ENCODE measurements at places on chromosomes 11 and 22.
A peak's percentile ranks its signal among the peaks of the same experiment; 100 is the strongest.

- no peak for DNase-seq
Measured at GRCh38 chr11:70485326-70486025, 87.1 kb downstream of the CTTN start.

DNA sequence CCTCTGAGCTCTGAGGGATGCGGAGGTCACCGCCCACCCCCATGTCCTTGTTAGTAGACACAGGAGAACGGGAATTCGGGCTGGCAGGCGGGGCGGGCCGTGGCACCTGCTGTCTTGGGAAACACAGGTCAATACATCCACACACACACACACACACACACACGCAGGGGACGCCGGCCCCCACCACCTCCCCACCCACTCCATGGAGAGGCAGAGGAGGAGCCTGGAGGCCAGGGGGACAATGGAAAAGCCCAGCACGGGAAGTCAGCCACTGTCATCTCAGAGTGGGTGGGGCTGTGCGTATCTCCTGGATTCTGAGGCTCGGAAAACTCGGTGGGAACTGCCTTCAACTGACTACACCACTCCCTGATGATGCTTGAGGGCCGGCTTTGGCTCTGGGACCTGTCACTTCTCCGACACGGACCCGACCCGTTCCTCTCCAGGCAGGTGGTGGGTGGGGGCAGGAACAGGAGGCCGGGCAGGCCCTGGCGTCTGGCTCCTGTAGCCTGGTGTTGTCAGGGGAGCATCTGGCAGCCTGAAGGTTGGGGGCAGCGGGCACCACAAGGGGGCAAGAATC is 18.5 kb upstream of the TMEM184B start:
- DNase-seq = no peak

- DNase-seq = no peak
Measured at GRCh38 chr11:102004220-102004619, 43.0 kb upstream of the CFAP300 start.

DNA sequence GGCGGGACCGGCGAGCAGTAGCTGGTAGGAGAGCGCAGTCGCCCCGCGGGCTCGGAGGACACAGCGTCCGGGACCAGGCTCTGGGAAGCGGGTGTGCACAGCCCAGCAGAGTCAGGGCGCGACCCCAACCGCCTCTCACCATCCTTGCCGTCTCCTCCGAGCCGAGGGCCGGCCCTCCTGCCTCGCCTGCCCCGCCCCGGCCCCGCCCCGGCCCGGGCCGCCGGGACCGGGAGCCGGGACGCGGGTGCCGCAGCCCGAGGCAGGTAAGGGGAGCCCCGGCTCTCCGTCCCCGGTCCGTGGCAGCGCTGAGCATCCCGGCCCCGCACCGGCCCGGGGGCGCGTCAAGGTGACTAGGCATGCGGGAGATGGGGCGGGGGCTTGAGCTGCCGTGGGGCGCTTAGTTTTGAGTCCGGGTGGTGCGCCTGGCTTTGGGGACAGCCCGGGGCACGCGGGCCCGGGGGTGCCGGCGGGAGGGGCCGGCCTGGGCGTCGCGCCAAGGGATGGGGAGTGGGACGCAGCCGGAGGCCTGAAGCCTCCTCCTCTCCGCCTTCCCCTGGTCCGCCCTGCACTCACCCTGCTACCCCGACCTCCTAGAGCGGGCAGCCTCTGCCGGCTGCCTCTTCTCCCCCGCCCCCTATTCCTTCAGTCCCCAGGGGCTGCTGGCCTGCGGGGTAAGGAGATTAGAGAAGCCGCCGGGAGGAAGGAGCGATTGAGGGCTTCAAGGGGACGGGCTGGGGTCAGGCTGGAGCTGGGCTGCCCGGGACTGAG is at the start of gene ABCG4:
ABCG4 (plus strand) TSS at position 35 of the 768 bp plus-strand sequence. CDS start 914 bp downstream, outside the sequence.
- DNase-seq = no peak

DNA sequence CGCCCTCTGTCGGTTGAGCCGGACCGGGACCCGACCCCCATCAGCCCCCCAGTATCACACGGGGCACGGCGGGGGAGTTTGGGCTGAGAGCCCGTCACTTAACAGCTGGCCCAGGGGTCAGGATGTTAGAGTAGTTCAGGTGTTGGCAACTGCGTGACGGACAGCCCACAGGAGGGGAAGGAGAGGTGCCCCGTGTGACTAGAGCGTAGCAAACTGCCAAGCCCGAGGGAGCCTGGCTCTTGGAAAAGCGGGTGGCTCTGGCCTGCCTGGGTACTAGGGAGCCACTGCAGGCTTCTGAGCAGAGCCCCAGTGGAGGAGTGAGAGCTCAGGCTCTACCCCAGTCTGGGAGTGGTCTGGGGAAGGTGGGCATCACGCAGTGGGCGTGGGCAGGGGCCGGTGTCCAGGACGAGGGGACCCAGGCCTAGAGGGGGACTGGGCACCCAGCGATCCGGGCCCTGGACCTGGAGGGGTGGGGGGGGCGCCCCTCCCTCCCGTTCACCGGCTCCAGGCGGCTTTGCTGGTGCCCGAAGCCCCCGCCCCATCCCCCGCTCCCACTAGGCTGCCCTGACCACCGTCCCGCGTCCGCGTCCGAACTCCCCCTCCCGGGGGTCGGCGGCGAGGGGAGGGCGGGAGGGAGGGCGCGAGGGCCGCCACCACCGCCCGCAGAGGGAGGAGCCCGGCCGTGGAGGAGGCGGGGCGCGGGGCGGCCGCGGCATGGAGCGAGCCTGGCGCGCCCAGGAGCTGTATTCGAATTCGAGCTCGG is 24.4 kb downstream of the SHANK3 start:
- no peak for DNase-seq

GRCh38 chr11:119747868-119748660 is 19.1 kb upstream of the NECTIN1 start:
- peak; percentile 47 for DNase-seq

- no peak for DNase-seq
Measured at GRCh38 chr11:80349997-80350396, 909.2 kb upstream of the TENM4 start.

- DNase-seq = no peak
Measured at GRCh38 chr11:12841946-12842630, 167.0 kb upstream of the RASSF10 start.

DNA sequence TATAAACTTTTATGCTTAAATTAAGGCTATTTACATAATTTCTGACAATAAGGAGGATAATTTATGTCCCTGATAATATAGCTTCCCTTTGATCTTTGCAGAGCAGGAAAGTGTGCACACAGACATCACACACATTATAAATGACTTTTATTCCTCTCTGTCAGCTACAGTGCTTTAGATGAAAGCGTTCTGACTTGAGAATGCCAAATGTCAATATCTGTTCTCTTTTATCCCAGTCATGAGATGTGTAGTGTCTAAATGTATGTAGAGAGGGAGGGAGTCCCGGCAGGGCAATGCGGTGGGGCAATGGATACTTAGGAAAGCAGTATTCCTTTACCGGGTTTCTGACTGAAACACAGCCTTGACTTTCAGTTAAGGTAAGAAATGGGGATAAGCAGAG is 225.4 kb upstream of the CHORDC1 start:
- no peak for DNase-seq

DNA sequence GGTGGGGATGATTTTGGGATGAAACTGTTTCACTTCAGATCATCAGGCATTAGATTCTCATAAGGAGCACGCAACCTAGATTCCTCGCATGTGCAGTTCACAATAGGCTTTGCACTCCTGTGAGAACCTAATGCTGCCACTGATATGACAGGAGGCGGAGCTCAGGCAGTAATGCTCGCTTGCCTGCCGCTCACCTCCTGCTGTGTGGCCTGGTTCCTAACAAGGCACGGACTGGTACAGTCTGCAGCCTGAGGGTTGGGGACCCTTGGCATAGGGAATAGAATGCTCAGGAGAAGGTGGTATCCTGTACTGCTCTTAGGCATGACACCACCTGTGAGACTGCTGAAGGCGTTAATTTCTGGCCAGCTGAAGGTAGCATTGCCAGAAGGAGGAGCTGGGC is 47.0 kb downstream of the STIM1 start:
- DNase-seq = no peak

DNA sequence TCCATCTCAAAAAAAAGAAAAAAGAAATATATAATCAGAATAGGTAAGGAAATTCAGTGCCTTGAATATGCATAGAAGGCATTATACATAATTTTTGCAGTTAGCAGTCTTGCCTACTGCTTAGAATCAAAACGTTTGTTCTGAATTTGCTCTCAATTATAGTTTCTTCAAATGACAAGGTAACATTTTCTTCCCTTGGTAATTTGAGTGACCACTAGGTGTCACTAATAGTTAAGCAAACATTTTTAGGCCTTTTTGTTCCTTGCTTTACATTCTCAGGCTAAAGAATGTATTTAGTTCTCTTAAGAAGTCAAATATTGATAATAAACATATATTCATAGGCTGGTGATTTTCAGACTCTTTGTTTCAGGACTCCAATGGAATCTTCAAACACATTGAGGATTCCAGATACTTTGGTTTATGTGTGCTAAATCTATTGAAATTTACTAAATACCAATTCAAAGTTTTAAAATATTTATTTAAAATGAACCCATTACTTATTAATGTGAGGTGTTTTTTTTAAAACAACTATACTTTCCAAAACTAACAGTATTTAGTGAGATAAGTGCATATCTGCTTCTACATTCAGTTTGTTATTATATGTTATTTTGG is 55.0 kb upstream of the DEPDC7 start:
- DNase-seq = no peak

DNA sequence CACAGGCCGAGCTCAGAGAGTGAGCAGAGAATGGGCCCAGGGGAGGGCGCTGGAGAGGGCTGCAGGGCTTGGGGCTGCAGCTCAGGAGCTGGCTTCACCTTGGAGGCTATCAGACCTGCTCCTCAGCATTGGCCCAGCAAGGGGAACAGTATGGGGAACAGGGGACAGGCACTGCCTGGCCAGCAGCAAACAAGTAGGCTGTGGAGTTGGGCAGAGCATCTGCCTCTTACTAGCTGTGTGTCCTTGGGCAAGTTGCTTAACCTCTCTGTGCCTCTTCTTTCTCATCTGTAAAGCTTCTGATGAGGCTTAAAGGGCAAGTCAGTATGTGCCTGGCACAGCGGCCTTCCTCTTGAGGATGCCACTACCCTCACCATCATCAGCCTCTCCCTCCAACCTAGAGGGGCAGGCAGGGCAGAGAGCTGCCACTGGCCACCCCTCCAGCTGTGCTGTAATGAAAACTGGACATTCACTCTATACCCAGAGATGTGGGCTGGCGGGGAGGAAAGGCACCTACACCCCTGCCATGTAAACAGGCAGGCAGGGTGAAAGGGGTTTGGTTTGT is 7.5 kb upstream of the CDKN1C start:
- DNase-seq = peak; percentile 12

DNA sequence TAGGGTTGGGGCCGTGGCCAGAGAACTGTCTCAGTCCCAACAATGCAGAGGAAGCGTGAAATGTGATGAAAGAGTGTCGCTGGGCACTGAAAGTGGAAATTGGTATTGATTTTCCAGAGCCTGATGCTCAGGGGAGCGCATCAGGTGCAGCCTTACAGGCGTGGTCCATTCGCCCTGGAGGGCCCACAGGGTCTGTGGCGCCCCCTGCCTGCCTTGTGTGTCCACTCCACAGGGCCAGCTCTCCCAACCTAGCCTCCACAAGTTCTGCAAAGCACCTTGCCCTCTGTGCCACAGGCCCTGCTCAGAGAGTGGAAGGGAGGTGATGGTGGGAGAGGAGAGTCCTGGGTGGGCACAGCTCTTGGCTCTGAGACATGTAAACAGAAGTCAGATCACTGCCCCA is 54.9 kb upstream of the LMO1 start:
- DNase-seq = no peak

DNA sequence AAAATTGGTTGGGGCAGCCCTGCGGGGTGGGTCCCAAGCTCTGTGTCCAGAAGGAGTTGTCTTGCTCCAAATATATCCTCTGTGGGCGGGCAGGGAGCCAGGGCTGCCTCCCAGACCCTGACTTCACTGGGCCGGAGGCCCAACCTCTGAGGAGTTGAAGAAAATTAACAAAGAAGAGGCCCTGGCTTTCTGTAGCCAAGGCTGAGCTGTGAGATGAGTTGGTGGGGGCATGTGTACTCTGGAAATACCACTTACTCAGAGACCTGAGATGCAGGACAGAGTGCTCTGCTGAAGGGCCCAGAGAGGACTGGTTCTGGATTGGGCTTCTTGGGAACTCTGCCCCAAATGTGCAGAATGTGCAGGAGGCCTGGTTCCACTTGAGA is 96.3 kb downstream of the SWAP70 start:
- no peak for DNase-seq

- no peak for DNase-seq
Measured at GRCh38 chr11:128496249-128496648, 91.1 kb downstream of the ETS1 start.

DNA sequence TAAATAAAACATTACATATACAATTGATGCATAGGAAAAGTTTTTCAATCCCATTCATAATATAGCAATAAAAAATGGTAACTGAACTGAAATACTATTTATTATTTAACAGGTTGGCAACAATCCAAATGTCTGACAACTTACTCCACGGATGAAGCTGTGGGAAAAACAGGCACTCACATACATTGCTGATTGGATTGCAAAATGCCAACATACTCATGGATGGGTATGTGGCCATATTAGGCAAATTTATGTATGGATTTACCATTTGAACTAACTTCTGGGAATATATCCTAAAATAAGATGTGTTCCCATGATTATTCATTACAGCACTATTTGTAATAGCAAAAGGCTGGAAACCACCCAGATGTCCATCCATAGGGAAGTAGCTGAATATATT is 3.2 kb upstream of the BIRC2 start:
- no peak for DNase-seq

- no peak for DNase-seq
Measured at GRCh38 chr11:70398834-70399680, 728 bp downstream of the CTTN start.

DNA sequence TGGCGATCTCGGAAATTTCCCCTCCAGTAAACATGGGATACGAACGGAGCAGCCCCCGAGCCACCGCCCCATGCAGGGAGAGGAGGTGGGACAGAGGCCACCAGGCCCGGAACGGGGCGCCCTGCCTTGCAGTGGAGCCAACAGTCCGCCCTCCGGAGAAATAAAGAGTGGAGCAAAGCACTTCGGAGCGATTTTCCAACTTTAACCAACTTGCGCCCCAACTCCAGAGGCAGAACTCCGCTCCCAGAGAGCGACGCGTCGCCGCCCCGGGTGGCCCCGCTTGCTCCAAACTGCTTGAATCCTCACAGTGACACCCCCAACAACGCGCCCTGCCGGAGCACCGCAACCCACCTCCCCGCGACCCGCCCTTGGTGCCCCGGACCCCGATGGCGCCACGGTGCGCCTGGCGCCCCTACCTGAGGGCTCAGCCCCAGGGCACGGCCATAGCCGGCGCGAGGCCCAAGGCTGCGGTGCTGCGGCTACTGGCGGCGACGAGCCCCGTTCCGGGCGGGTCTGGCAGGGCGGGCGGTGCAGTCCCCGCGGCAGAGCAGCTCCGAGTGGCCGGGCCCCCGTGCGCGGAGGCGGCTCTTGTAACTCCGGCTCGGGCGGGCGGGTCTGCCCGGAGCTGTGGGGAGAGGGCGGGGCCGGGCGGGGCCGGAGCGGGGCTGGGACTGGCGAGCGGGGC is at the start of gene AHNAK:
AHNAK (minus strand) TSS at position 563 of the 685 bp plus-strand sequence. CDS start 10,708 bp downstream, outside the sequence.
- peak; percentile 20 for DNase-seq

GRCh38 chr22:50162391-50162956 is 8.1 kb upstream of the PANX2 start:
- DNase-seq = no peak

DNA sequence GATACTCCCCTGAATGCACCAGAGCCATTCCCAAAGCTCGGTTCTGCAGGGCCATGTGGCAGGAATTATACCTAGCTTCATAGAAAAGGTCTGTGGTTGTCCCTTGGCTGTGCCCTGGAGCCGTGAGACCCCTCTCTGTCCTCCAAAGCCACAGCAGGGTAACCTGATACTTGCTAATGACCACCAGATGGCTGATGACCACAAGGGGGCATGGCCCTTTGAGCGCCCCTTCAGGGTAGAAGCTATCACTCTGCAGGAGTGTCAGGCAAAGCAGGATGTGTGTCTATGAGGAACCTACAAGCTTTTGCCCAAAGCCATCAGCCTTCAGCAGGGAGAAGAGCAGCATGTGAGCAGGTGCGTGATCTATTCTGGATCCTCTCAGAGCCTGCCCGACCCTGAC is 95.3 kb downstream of the NTM start:
- no peak for DNase-seq

All from GF-D8 (cell line).